WTC11 (cell line): ENCODE measurements at places on chromosomes 4 and X. TPM values are rescaled to one million over a fixed set of nuclear protein-coding genes. Genes with fewer than 3 reads are reported as not detected.

DNA sequence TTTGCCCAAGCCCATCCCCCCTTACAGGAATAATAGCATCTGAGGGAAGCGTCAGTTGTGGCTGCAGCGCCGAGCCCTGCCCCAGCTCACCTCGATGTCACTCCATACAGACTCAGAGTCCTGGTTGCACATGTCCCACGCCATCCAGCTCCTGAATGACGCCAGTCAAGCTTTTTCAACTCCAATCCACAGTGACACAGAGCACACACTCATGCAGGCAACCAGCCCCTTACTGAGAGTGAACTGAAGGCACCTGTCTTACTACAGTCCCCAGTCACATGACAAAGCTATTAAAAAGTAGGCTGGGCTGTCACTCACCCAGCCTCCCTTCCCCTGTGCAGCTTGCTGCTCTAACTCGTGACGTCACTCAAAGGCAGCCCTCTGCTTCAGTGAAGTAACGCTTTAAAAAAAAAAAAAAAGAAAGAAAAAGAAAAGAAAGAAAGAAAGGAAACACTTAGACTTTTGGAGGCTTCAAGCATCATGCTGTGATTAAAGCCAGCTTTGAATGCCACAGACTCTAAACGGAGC, at the start of gene PPARGC1A:
PPARGC1A (minus strand) TSS at position 234 of the 528 bp plus-strand sequence; CDS start at position 144, 90 bp downstream.
- DNase-seq = no peak

DNA sequence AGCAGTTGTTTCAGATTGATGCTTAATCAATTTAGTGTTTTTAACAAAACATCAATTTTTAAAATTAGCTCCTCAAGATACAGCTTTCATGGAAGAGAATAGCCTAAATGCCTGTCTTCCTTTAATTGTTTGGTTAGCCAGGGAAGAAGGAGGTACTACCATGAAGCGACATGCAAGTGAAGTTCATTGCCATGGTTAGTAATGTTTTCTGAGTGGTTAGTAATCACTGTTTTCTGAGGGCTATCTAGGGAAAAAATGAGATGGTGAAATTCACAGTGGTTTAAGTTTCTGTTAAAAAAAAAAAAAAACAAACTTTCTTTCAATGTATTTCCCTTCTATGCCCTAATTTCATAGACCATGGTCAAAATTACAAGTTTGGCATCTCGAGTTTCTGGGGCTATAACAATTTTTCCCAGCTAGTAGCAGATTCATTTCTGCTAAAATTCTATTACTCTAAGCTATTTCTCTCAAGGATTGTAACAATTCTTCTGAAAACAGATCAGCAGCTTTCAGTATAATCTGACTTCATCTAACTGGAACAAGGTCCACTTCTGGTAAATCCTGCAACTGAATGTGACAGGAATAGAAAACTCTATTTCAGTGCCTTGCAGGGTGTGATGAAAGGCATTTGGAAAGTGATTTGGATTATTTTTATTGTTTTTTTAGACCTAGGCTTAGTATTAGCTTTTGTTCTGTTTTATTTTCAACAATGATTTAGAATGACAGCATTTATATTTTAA, 157.0 kb downstream of the PCDH18 start:
- DNase-seq = no peak

DNA sequence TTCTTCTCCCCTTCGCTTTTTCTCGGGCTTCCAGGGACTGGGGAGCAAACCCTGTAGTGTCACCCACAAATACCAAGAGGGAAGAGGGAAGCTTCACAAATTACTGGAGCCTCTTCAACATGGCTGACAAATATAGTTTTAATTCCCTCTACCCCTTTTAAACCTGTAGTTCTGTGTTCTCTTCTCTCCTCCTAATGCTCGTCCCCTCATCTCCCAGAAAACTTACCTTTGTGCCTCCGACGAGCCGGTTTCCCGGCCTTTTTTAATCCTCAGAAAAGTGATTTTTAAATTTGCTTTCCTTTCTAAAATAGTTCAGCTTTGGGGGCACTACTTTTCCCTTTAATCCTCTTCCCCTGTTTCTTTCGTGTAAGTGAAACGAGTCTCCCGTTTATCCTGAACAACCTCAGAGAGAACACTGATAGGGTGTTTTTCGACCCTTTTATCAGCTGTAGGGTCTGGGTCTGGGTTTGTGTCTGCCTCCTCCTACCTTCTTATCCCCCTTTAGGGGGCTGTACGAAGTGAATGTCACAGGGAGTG, 408 bp downstream of the TET2 start:
- no peak for DNase-seq

The FAM50A gene
- total RNA-seq = 50.2 to 51.8 TPM (median 51.1 TPM) in 3 replicates

DNA sequence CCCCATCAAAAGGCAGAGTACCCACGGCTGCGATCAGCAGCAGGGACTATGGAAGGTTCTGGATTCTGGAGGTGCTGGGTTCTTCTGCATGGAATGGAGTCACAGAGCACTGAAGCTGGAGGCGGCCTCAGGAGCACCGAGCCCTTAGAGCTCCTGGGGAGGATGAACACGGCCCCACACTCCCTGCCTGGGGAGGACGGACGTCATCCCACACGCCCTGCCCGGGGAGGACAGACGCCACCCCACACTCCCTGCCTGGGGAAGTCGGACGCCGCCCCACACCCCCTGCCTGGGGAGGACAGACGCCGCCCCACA, 9.9 kb downstream of the LRPAP1 start:
- no peak for DNase-seq

DNA sequence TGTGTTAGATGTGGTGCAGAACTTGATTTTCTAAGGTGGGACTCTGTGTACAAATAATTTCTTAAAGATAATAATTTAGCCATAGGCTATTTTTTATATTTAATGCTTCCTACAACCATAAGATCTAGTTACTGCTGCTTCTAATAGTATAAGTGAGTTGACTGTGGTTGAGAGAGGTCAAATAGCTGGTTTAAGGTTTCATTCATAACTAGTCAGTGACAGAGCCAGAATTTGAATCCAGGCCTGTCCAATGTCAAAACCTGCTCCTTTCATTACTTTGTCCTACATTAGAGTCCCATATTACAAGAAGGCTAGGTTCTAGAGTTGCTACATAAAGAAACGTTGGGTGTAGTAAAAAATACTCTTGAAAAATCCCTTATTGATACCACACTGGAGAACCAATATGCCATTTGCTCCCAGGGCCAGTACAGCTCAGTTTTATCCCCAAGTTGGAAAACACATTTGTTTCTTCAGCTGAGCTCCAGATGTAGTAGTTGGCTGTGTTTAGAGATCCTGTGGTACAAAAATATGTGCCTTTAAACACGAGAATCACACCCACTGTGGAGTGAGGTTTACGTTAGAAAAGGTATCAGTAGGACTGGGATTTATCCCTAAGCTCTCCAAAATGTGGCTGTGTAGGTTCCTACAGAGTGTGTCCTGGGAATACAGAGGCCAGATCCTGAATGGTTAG, 84.3 kb downstream of the REPS2 start:
- no peak for DNase-seq

The SMIM10L2A gene
- total RNA-seq = 4.5 to 4.8 TPM (median 4.7 TPM) in 3 replicates
